Mammary epithelial cell (primary cell): ENCODE measurements at places on chromosomes 6 and 20. TPM values are rescaled to one million over a fixed set of nuclear protein-coding genes. Genes with fewer than 3 reads are reported as not detected.
A peak's percentile ranks its signal among the peaks of the same experiment; 100 is the strongest.

PRR18 gene
- total RNA-seq, result 0.50 TPM

SH3BGRL2 gene
- 16.3 TPM for total RNA-seq

- DNase-seq, result no peak
These were observed 116.5 kb downstream of the SMLR1 start for GRCh38 chr6:130943738-130944137.

DNA sequence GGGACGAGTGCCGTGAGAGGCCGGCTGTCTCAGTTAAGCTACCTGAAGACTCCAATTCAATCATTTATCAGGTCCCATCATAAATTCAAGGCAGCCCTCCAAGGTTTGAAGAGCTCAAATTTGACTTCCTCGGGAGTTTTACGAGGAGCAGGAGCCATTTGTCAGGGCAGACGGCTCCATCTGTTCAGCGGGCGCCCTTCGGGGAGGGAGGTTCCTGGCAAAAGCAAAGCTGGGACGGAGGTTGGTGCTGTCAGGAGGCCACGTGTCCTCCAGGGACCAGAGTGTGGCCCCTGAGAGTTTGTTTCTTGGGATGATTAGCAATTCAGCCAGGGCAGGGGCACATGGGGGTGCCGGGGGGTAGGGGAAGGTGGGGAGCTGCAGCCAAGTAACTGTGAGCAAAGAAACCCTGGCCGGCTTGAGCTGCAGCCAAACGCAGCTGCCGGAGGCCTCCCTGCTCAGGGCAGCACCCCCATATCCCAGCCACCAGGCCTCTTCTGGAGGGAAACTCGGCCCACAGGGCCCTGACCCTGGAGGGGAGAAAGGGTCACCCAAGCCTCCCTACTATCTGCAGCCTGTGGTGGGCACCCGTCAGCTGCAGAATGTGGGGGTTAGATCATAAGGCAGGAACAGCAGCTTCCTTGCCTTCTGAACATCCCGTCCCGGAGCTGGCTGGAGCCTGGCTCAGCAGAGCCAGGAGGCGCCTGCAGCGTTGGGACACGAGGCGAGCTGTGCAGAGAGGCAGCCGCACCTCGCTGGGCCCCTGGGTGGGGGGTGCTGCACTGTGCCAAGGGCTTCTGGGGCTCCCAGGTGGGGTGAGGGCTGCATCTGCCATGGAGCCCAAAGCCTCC, 63.6 kb upstream of the GATA5 start:
- DNase-seq, result no peak

TAGAP gene
- total RNA-seq, result 0.33 TPM

GRCh38 chr6:36331381-36331780, 5.3 kb downstream of the BNIP5 start:
- no peak for DNase-seq

RBPJL gene
- total RNA-seq, result not detected in 2 replicates

TCF15 gene
- total RNA-seq, result not detected in 2 replicates

- no peak for DNase-seq
These were observed 18.8 kb downstream of the TMEM74B start for GRCh38 chr20:1165941-1166340.

- DNase-seq, result no peak
These were observed 29.4 kb upstream of the KIAA1586 start for GRCh38 chr6:57017069-57017468.

- no peak for DNase-seq
These were observed 1.4 kb upstream of the SNTA1 start for GRCh38 chr20:33444797-33445560.

GRCh38 chr6:3990692-3991491, 88.0 kb downstream of the FAM217A start:
- peak; percentile 77 for DNase-seq

DNA sequence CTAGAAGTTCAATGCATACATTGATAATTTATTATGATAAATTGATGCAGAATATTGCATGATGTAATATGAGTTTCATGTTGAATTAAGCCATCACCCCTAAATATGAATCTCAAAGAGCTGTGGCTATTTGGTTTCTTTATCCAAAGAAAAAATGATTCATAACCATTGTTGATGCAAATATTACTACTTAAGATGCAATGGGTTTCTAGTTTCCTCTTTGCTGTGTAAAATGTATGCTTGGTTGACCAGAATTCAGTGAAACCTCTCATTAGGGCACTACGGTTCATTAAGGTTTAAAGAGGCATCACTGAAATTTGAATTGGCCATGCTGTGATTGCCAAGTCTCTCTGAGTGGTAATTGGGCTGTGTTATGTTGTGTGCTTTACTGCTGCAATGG, 492.5 kb upstream of the FLRT3 start:
- no peak for DNase-seq

- no peak for DNase-seq
These were observed 219.6 kb upstream of the CHD6 start for GRCh38 chr20:41837669-41838224.

DNA sequence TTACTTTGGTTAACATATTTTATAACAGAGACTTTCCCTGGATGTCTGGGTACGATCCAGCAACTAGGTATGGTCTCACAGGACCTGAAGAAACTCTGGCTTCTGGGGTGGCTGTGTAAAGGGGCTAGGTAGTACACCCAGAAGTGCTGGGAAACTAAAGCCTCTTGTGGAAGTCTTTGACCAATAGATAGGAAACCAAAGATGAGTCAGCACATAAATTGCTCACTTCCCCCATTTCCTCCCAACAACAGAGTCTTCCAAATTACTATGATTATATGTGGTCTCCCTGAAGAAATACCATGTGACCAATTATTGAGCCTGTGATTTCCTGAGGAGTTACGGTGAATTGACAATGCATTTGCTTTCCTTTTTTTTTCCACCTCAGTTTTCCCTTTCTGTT, 26.8 kb upstream of the TBX18 start:
- peak; percentile 33 for DNase-seq

CALHM6 gene
- total RNA-seq, result 0.67 TPM

GRCh38 chr6:130713144-130713543, 114.1 kb upstream of the SMLR1 start:
- no peak for DNase-seq

RWDD2A gene
- total RNA-seq, result 1.3 TPM

TBXT gene
- not detected in 2 replicates for total RNA-seq

- DNase-seq, result no peak
These were observed 24.2 kb downstream of the GLYATL3 start for GRCh38 chr6:49523901-49524300.

DNA sequence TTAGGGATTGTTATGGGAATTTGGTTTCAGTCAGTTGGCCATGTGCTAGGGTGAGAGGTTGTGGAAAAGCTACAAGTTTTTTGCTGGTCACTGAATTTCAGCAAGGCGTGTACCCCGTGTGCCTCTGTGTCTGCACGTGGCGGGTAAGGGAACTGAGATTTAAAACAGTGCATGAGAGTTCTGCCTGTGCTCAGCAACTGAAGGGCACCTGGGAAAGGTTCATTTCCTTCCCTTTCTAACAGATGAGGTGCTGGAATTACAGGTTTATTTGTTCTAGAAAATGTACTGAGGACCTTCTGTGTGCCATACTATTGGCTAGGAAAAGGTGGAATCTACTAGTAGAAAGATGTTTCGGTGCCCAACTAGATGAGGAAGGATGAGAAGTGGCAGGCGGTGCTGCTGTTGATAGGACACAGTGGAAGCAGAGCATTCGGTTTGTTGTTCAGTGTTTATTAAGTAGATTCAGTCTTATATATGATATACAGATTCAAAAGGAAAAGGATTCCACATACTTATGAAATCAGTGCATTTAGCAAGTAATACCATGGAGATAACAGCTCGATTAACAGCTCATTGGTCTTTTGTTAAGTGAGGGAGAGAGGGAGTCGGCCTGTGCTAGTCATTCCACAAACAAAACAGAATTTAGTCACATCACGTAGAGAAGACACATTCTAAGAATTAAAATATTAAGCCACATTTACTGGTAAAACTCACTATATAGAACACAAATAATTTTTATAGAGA, 84.7 kb downstream of the ASXL1 start:
- DNase-seq, result no peak

ASXL1 gene
- 37.2 TPM for total RNA-seq

DNA sequence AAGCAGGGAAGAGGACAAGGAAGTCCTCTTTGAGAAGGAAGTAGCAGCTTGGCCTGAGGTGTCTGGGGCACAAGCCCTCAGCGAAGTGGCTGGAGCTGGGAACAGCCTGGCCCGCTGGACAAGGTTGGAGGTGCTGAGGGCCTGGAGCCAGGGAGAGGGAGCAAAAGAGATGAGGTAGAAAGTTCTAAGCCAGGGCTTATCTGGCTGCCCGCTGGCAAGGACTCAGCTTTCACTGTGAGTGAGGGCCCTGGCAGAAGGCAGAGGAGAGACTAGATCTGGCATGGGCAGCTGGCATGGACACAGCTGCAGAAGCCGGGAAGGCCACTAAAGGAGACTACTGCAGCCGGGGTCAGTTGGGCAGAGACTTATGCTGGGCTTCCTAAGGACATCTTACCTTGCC, 21.8 kb upstream of the PCMTD2 start:
- no peak for DNase-seq

- no peak for DNase-seq
These were observed 89.4 kb downstream of the C6orf118 start for GRCh38 chr6:165220045-165220444.

- peak; percentile 5 for DNase-seq
These were observed 87.0 kb upstream of the B3GAT2 start for GRCh38 chr6:71043902-71044301.

- peak; percentile 67 for DNase-seq
These were observed 30.6 kb upstream of the LY86 start for GRCh38 chr6:6557886-6558285.
